ENCODE measurements at places on chromosomes 7 and 10.

- no peak for DNase-seq
Measured at GRCh38 chr7:100914879-100915447, 19.3 kb upstream of the ACHE start.

DNA sequence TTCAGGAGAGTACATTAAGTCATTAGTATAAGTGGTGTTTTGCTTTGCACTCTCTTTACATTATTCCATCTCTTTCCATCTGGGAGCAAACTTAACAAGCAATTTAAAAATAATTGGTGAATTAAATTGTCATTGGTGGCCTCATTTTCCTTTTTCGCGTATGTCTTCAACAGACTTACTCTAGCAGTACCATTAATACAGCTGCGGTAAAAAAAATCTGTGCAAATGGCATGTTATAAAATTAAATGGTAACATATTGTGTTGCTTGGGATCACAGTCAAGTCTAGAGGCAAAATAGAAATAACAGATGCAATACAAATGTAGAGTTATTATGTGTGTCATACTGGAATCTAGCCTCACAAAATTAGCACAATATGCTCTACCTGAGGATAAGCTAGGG is 322.4 kb downstream of the PCDH15 start:
- DNase-seq = no peak

DNA sequence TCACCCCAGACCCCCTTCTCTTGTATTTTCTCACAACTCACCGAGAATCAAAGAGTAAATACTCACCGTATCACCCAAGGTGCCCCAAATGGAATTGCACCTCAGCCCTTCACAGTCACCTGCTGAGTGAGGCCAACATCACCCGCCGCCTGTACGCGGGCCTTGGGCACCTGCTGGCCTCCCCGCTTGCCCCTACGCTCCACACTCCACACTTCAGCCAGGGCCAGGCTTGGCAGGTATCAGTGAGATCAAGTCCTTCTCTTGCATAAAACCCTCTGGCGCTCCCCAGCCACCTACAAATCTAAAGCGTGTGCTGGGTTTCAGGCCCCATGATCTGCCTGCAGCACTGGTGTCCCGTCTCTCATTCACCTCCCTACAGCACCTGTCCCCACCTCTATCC is 300.6 kb downstream of the GFRA1 start:
- DNase-seq = no peak

GRCh38 chr7:134637934-134638719 is 8.5 kb upstream of the BPGM start:
- DNase-seq = no peak

GRCh38 chr10:121880895-121881294 is 46.9 kb downstream of the ATE1 start:
- DNase-seq = no peak
